ENCODE measurements at places on chromosomes 3 and 15. TPM values are rescaled to one million over a fixed set of nuclear protein-coding genes. Genes with fewer than 3 reads are reported as not detected.

The MKRN3 gene
- 2.4 TPM for polyA plus RNA-seq

The INKA1 gene
- 7.4 TPM for polyA plus RNA-seq

The CAMK2N2 gene
- polyA plus RNA-seq = not detected

The FANCD2OS gene
- not detected for polyA plus RNA-seq

The AMIGO3 gene
- polyA plus RNA-seq = 4.8 TPM

Data from hindlimb muscle (tissue), 1 donor.